Activated naive CD8-positive, alpha-beta T cell treated with anti-CD3 and anti-CD28 coated beads, Interleukin-2, amount 10 ng/mL, durations not matched to agents 7 days and 5 days (primary cell): ENCODE measurements at places on chromosomes 6 and 20.

- H3K36me3 ChIP-seq = no peaks in the 10 kb centered on the region
- H3K4me3 ChIP-seq = no peak overlapping the region
- no peaks in the 10 kb centered on the region for H3K4me1 ChIP-seq
- H3K27me3 ChIP-seq = no peaks in the 10 kb centered on the region
- H3K27ac ChIP-seq = no peak overlapping the region
- no peak for DNase-seq
These were observed 214.7 kb upstream of the TSHZ2 start for GRCh38 chr20:52757411-52757810.

DNA sequence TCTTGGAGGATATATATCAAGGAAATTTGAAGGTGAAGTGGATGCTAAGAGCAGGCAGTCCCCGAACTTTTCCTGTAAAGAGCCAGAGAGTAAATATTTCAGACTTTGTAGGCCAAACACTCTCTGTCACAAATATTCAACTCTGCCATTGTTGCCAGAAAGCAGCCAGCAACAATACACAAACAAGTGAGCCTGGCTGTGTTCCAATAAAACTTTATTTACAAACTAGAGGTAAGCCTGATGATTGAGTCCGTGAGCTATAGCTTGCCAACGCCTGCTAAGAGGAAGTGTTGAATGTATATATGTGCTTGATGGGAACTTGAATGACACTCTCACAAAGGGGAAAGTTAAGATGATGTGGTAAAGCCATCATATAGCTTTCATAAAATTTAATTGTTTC lies 166.0 kb upstream of the PLN start:
- no peaks in the 10 kb centered on the region for H3K27me3 ChIP-seq
- no peak overlapping the region for H3K27ac ChIP-seq

- no peak overlapping the region for H3K4me3 ChIP-seq
- DNase-seq = no peak
- H3K36me3 ChIP-seq = no peaks in the 10 kb centered on the region
- H3K4me1 ChIP-seq = no peaks in the 10 kb centered on the region
- H3K27ac ChIP-seq = no peak overlapping the region
- H3K27me3 ChIP-seq = no peaks in the 10 kb centered on the region
These were observed 398.6 kb downstream of the RFPL4B start for GRCh38 chr6:112745765-112746164.

DNA sequence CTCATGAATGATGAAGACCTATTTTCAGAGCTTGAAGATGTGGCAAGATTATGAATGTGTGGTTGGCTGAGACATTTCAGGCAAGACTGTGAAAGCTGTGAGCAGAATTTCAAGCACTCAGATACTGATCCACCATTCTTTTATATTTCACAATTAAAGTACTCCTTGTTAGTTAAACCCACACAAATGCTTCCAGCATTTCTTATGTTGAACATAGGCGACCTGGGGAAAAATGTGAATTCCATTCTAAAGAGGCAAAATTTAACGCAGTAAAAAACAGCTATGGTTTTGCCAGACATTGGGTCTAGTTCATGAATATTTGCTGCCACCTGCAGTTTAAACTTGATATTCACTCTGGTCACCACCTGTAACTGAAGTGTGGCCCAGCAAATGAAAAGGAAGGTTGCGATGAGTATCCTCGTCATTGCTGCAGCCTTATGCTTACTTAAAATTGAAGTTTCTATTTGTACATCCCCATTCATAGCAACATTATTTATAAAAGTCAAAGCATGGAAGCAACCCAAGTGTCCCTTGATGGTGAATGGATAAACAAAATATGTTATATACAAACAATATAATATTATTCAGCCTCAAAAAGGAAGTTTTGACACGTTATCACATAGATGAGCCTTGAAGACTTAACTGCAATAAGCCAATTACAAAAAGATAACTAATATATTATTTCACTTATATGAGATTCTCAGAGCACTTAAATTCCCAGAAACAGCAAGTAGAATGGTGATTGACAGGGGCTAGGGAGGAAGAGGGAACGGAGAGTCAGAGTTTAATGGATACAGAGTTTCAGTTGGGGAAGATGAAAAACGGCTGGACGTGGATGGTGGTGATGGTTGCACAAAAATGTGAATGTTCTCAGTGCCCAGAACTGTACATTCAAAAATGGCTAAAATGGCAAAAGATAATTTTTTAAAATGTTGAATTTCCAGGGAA lies 32.4 kb upstream of the FAM184A start:
- H3K27me3 ChIP-seq = peaks cover 5% of the 10 kb centered on the region
- no peaks in the 10 kb centered on the region for H3K36me3 ChIP-seq
- H3K27ac ChIP-seq = no peak overlapping the region

DNA sequence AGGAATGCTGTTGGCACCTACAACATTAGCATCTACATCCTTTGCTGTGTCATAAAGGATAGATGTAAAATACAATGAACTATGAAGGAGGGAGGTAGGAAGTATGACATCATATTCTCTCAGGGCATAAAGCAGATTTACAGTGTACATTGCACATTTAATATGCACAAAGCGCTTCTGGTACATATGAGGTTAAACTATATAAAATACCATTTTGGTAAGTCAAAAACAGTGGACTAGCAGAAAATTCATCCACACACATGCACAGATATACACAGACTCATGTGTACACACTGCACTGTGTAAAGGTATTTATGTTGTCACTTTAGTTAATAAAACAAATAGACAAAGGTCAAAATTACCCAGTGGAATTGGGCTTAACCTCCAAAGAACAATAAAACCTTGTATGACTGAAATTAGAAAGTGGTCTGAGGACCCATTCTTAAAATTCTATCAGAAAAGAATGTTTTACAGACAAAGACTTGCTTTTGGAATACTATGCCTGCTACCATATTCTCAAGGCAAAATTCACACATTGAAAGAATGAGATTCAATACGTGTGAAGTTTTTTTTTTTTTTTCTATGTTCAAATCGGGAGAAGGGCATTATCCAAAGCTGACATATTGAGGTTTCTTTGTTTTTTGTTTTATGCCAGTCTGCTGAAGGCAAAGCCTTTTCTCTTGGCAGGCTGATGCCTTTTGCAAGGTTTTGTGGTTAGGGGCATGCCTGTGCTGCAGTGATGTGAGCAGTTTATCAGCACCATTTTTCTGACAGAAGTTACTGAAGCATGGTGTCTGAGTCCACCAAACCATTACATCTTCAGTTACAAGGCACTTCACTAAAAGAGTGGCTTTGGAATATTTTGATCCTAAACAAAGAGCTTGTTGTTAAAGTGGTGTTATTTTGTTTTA lies 199.0 kb downstream of the PLCB1 start:
- H3K36me3 ChIP-seq = no peaks in the 10 kb centered on the region
- DNase-seq = no peak
- peaks cover 2% of the 10 kb centered on the region for H3K27me3 ChIP-seq

DNA sequence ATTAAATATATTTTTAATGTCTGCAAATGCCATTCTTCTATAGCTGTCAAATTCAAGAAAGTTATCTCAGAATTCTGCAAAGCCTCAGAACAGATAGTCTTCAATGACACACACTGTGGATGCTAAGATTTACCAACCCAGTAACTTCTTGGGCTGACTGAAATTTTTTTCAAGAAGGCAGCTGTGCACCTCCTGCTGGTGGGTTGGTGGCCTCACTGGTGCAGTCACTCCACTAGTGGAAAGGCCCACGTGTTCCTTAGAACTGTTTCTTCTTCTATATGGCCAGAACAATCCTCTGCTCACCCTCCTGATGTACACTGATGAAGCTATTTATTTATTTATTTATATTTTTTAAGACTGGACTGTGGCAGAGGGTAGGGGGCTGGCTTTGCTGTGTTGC lies 28.1 kb upstream of the MTCL3 start:
- peaks cover under 1% of the 10 kb centered on the region for H3K4me1 ChIP-seq
- no peak for DNase-seq
- H3K36me3 ChIP-seq = no peaks in the 10 kb centered on the region
- H3K27ac ChIP-seq = no peak overlapping the region
- no peak overlapping the region for H3K4me3 ChIP-seq

GRCh38 chr6:106474466-106474865 lies 113.9 kb downstream of the CRYBG1 start:
- no peak for DNase-seq
- peaks cover 2% of the 10 kb centered on the region for H3K4me1 ChIP-seq
- H3K4me3 ChIP-seq = no peak overlapping the region
- no peak overlapping the region for H3K27ac ChIP-seq

DNA sequence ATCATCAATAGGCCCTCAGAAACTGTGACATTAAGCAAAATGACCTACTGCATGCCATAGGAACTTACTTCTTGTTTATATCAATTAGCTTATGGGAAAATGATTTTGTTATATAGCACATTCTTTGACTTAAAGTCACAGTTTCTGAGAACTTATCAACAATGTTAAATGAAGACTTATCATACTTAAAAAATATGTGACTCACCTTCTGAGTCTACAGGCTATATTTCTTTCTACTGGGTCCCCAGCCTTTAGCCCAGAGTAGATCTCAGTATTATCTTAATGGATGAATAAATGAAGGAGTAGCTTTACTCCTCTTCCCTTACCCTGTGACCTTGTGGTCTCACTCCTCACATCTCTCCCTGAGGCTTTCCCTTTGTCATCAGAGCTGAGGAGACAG lies 180.2 kb downstream of the MAFB start:
- no peak overlapping the region for H3K27ac ChIP-seq
- no peaks in the 10 kb centered on the region for H3K4me1 ChIP-seq
- no peak for DNase-seq
- H3K27me3 ChIP-seq = peaks cover 5% of the 10 kb centered on the region
- H3K36me3 ChIP-seq = no peaks in the 10 kb centered on the region

DNA sequence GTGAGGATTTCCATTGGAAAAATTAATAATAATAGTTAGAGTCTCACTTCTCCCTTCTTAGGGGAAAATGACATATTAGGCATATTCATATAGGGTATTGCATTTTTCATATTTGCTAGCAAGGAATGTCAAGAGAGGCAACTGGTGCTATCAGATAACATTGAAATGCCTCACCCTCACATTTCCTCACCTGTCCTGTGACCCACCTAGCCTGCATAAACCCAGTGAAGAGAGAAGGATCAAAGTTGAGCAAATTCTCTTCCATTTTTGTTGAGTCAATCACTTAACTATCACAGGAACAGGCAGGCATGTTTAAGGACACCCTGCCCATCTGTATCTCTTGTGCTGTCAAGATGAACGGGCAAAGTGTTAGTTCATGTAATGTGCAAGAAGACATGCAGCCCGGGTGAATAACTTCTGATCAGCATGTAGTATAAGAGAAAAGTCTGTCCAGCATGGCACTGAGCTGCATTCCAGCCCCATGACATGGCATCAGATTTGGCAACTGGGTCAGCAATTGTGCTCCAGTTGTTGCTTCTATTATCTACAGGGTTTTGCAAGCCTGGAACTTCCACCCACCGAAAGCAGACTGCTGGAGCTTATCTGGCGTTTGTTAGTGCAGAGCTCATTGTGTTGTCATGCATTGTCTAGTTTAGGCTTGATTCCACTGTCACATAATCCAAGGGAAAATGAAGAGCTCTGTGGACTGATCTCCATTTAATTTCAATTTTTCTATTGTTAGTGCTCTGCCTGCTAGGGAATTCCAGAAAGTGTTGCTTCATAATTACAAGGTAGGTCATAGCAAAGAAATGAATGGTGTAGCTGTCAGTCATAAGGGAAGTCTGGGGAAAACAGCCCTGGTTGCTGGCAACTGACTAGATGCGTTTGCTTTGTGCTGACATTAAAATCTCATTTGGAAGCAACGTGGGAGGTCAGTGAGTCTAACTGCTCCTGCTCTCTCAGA lies 138.4 kb upstream of the TNFAIP3 start:
- H3K36me3 ChIP-seq = no peaks in the 10 kb centered on the region
- H3K4me3 ChIP-seq = no peak overlapping the region
- H3K4me1 ChIP-seq = peaks cover under 1% of the 10 kb centered on the region
- H3K27me3 ChIP-seq = peaks cover 12% of the 10 kb centered on the region

- no peak for DNase-seq
- peaks cover 25% of the 10 kb centered on the region for H3K36me3 ChIP-seq
- no peaks in the 10 kb centered on the region for H3K27me3 ChIP-seq
- peaks cover 1% of the 10 kb centered on the region for H3K4me1 ChIP-seq
These were observed 54.2 kb downstream of the EZR start for GRCh38 chr6:158764926-158765325.

DNA sequence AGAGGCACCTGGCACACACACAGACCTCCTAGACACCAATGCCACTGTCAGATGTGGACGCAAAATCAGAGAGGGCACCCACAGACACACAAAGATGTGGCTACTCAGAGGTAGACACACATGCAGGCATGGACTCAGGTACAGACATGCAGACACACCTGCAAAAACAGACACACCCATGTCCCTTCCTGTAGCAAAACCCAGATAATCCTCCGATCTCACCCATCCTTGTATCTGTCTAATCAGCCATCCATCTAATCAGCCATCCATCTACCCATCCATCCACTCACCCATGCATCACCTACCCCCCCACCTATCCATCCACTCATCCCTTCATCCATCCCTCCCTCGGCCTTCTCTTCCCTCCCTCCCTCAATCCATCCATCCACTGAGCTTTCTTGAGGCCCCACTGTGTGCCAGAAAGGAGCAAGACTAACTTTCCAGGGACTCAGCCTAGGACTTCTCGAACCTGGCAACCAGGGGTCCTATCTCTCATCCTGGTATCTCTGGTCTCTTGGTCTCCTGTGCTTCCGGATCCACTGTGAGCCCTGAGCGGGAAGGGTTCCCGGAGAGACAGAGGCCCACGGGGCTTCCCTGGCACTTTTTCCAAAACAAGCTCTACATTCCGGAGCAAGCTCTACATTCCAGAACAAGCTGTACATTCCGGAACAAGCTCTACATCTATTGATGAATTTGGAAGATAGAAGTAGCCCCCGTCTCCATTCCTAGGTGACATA lies 1.1 kb upstream of the TGM2 start:
- H3K4me3 ChIP-seq = no peak overlapping the region
- peaks cover 24% of the 10 kb centered on the region for H3K27me3 ChIP-seq
- H3K36me3 ChIP-seq = no peaks in the 10 kb centered on the region
- H3K27ac ChIP-seq = no peak overlapping the region
- DNase-seq = no peak
- H3K4me1 ChIP-seq = peaks cover 21% of the 10 kb centered on the region

DNA sequence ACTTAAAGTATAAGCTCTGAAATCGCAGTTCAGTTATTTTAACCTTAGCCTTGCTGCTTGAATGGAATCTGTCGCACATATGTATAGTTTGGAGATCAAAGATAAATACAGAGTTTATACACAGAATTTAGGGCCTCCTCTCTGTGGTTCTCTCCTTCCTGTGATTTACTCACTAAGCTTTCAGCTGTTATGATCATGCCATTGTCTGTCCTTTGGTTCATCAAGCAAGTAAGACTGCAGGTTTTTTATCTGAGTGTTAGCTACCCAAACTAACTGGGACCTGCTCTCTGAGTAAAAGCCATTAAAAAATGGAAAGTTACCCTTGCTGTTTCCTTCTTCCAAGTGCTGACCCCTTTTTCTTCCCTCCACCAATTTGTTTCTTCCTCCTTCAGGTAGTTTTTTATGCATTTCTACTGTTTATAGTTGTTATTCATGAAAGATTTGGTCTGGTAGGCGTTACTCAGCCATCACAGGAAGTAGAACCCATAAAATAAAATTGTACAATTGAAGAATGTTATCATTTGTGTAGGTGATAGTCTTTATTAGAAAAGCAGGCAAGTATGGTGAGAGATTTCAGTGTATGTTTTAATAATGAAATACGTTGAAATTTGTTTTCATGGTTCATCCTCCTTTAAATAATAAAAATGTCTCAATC lies 33.7 kb upstream of the SUMO4 start:
- no peaks in the 10 kb centered on the region for H3K27me3 ChIP-seq
- no peak overlapping the region for H3K4me3 ChIP-seq
- H3K27ac ChIP-seq = no peak overlapping the region
- no peak for DNase-seq
